Nucleus accumbens (tissue), 56 donors: ENCODE measurements at places on chromosomes 3 and 15.

DNA sequence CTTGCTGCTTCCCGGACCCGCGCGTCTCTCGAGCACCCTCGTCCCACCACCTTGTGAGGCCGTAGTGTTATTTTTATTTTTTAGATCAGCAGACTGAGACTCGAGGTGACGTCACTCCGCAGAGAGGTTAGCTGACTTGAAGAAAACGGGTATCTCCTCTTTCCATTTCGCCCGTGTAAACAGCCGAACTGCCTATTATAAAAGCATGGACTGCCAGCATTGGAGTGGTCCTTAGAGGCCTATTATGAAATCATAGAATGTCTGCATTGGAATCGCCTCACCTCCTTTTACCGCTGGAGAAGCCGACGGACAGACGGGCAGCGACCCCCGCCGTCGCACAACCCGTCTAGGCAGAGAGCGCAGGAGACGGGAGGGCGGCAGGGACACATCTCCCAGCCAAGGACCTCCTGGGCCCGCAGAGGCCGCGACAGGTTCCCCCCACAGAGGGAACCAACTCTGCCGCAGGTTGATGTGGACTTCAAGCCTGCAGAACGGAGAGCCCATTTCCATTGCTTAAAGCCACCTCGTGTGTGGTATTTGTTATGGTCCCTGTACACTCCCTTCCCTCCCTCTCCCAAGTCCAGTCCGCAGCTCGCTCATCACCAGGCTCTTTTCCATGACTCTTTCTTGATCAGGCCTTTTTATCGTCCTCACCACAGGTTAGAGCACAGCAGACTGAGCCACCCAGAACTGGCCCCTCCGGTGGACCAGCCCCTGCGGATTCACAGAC, 540 bp upstream of the PPP1R2 start:
- no peak for DNase-seq

DNA sequence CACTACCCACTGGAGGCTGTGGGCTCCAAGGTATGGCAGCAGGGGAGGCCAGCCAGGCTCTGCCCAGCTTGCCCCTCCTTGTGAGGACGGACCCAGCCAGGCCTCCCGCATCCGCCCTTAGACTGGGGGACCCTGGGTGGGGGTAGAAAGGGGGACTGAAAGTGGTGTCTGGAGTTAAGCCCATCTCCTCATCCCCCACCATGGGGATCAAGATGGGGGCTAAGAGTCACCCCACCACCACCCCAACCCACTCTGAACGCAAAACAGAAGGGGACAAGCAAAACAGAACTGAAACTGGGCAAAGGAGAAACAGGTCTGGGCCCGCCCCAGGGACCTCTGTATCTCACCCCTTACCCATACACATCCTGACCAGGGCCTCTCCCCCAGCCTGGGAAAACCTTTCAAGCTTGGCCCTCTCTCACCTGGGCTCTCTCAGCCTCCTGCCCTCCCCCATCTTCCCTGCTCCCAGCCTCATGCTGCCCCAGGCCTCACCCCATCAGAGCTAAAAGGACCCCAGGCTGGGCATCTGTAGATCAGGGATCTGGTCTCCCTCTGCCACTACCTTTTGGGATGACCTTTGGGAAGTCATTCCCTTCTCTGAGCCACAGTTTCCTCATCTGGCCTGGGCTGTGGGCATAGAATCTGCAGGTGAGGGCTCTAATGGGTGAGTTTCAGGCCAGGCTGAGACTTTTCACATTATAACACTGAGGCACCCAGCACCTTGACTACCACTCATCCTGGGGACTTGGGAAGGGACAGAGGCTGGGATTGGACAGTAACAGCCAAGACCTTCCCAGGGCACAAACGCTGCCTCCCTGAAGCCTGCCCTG, 30.0 kb upstream of the CYP11A1 start:
- DNase-seq = no peak

DNA sequence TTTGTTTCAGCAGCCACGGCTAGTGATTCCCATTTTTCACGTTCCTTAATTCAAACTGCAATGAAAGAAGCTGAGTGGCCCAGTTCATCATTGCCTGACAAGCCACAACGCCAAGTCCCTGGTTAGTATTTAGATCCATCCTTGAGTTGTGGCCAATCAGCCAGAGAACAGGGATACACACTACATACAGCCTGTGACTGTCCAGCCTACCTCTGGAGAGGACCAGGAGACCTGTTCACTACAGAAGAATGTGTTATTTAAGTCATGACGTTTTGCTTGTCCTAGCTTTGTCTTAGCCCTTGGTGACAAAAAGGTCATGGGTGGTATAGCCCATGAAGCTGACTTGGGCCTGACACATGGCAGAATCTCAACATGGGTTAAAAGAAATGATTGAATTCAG, 2.7 kb upstream of the TPM1 start:
- DNase-seq = no peak

DNA sequence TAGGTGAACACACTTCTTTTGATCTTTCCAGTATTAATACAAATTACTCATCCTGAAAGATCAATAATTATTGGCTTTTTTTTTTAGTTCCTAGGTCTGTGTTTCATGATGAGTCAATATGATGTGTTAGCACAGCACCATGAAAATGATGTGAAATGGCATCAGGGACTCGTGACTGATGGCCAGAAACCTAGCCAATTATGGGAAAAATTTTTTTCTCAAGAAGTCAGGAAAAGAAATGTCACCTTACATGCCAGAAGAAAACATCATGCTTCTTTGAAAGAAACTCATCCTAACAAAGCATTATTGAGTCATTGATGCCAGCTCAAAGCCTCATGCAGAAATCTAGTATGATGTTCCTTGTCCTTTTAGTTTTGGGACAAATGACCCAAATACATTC, 468.3 kb upstream of the CBLB start:
- no peak for DNase-seq

DNA sequence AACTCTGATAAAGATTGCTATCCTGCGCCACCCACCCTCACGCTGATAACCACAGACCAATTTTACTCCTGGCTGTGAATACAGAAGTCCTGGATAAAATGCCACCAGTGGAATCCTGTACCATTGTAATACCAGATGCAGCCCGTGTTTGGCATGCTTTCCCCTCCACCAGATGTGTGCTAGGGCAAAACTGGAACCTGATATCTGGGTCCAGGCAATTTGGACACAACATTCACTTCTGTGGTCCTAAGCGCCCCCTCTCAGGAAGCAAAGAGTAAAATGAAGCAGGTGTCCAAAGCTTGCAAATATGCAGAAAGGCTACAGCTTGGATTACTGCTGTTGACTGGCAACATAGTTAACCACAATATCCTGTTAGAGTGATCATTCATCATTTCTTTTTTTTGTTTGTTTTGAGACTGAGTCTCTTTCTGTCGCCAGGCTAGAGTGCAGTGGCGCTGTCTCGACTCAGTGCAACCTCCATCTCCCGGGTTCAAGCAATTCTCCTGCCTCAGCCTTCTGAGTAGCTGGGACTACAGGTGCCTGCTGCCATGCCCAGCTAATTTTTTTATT, 32.8 kb downstream of the LOXL1 start:
- no peak for DNase-seq

GRCh38 chr15:77123854-77124253, 52.9 kb upstream of the TSPAN3 start:
- DNase-seq = no peak

- no peak for DNase-seq
Observed at GRCh38 chr15:58551764-58552504, 120.1 kb downstream of the LIPC start.

DNA sequence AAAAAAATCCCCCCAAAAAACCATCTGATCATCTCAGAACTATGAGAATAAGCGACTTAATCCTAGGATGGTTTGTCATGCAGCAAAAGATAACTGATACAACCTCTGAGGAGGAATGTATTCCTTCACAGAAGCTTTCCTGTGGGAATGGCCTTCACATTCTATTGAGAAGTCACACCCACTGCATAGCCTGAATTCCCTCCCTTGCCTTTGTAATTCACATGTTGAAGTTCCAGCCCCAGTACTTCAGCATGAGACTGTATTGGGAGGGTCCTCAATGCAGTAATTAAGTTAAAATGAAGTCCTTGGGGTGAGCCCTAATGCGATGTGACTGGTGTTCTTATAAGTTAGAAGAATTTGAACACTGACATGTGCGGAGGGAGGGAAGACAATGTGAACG, 395.2 kb downstream of the TUSC7 start:
- no peak for DNase-seq

GRCh38 chr3:62501289-62501668, 127.9 kb upstream of the FEZF2 start:
- DNase-seq = no peak

DNA sequence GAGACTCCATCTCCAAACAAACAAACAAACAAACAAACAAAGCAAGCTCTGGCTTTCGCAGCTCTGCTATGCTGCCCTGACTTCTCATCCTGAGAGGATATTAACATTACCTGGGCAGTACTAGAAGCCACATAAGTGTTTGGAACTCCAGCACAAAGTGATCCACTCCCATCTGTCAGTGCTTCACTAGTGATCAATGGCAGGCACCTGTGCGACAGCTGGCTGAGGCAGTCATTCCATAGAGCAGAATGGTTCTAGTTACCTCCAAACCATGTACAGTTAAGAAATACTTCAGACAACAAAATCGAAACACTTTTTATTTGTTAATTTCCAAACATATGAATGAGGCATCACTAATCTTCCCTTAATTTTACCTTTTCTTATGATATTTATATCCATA, 2.8 kb upstream of the MB21D2 start:
- no peak for DNase-seq

- DNase-seq = no peak
Observed at GRCh38 chr3:35492841-35493240, 146.5 kb upstream of the ARPP21 start.

GRCh38 chr3:112121577-112122547, 11.2 kb downstream of the GCSAM start:
- DNase-seq = no peak

- no peak for DNase-seq
Observed at GRCh38 chr15:48221885-48222284, 15.8 kb downstream of the SLC12A1 start.

- no peak for DNase-seq
Observed at GRCh38 chr3:171901615-171902312, 58.6 kb downstream of the TMEM212 start.

GRCh38 chr3:137008131-137008530, 50.3 kb downstream of the IL20RB start:
- DNase-seq = no peak

DNA sequence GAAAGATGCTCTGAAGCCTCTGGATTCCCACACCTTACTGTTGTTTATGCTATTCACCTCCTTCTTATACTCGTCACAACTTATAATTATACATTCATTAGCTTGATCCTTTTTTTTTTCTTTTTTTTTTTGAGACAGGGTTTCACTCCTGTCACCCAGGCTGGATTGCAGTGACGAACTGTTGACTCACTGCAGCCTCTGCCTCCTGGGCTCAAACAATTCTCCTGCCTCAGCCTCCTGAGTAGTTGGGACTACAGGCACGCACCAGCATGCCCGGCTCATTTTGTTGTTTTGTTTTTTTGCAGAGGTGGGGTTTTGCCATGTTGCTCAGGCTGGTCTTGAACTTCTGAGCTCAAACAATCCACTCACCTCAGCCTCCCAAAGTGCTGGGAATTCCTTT, 143.6 kb downstream of the PLCL2 start:
- DNase-seq = no peak
